ENCODE measurements at places on chromosomes 1 and 21.
A peak's percentile ranks its signal among the peaks of the same experiment; 100 is the strongest.

GRCh38 chr1:30332116-30333094, 391.0 kb downstream of the MATN1 start:
- no peak for DNase-seq

DNA sequence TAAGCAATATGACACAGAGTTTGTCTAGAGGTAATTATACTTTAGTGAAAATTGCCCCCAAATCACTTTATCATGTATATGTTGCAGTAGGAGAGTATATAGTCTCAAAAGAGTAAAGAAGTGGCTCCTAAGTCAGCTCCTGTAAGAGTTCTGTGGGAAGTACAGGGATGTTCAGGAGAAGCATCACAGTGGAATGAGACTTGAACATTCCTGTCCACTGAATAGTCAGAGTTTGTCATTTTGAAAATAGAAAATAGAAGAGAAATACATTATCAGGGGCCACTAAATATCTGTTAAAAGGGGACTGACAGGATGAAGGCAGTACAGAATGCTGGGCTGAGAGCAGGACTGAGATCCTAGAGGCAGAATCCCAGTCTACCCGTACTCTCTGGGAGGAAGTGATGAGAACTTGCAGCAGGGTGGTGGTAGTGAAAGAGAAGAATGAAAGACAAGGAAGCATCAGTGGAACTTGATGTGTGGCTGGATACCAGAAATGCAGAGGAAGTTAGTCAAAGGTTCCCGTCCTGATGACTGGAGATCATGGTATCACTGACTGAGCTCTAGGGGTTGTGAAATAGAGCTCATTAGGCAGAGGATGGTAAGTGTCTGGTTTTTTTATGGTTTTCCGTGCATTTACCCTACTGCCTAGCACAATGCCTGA, 153.4 kb downstream of the FMN2 start:
- DNase-seq, result no peak

DNA sequence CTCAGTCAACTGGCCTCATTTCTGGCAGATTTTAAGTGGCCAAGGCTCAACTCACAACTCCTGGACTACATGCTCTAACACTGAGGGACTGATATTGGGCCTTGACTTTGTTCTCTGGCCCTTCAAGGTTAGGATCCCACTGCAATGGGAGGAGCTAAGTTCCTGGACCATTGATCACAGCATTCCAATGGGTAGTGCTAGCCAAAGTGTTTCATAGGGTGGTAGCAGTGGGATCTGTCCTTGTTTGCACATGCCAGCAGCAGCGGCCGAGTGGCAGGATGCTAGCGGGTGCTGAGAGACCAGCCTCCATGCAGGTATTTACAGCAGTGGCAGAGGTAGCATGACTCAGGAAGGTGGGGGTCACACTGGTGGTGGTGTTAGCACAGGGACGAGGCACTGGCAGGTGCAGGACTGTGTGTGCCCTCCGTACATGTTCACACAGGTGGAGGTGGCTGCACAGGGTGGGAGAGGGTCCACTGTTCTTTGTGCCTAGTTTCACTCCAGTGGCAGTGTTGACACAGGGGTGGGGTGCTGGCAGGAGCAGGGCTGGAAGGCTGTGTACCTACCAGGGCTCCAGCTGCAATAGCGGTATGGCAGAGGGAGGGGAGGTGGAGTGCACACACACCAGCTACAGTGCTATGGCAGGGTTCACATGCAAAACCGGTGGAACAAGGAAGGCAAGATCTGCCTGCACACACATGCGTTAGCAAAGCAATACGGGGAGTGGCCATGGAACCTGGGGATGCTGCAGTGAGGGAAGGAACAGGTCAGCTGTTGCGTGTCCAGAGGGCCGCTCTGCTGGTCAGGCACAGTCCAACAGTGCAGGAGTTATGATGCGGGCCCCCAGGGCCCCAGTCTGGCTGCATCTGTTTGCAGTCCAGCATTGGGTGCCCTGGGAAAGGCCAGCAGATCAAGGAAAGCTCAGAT, 51.7 kb downstream of the COL24A1 start:
- DNase-seq, result no peak

DNA sequence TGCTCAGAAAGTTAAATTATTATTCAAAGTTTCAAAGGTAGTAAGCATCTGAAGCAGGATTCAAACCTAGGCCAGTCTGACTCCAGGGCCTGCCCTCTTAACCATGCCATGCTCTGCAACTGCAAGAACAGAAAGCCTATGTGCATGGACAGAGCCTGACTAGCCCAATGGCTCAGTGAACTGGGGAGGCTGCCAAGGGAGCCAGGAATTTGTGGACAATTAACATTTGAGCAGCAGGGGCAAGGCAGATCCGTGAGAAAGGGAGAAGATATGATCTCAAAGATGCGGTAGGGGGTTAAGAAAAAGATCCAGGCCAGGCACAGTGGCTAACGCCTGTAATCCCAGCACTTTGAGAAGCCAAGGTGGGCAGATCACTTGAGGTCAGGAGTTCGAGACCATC, 6.5 kb upstream of the ATP1A4 start:
- DNase-seq, result no peak

- no peak for DNase-seq
Measured at GRCh38 chr1:186897008-186897407, 68.3 kb downstream of the PLA2G4A start.

DNA sequence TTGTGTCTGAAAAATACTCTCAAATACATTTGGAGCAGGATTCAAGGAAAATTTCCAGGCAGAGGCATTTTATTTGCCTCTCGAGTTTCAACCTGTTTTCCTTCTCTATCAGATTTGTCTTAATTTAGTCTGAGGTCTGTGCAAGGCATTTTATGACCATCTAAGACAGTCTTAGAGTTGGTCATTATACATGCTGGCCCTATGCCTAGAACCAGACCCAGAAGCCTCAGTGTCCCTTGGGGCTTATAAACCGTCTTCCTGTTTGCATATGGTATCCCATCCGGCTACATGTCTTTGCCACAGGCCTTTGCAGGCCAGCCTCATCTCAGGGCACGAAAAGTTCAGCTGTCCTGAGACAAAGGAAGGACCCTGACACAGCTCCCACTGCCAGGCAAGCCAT, 346.1 kb downstream of the SIPA1L2 start:
- no peak for DNase-seq

DNA sequence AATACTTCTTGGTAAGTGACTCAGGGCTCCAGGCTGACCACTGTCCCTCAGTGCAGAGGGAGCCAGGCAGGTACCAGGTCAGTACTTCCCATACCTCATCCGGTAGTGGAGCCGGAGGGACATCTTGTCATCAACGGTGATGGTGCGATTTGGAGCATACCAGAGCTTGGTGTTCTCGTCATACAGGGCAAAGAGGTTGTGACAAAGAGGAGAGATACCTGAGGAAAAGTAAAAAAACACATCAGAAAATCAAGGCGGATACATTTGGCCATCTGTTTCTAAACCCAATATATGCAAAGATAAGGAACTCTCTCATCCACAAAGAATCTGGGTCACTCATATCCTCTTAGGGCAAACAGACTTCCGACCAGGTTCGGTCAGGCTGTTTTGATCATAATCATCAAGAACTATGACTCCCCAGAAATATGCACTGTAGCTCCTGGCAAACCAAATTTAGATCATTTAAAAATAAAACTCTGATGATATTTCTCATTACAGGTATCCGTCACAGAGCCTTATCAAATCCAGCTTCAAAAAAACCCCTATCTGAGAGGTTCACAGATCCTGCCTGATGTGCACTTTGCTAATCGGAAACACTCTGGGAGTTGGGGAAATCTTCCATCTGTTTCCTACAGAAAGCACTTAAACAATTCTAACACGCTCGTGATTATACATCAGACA, 87.3 kb downstream of the JAK1 start:
- no peak for DNase-seq

GRCh38 chr1:1627261-1627828, 4.6 kb upstream of the MMP23B start:
- DNase-seq, result no peak

- no peak for DNase-seq
Measured at GRCh38 chr1:24849672-24850295, 80.3 kb downstream of the RUNX3 start.

- DNase-seq, result no peak
Measured at GRCh38 chr1:3740752-3741151, 11.5 kb upstream of the CCDC27 start.

DNA sequence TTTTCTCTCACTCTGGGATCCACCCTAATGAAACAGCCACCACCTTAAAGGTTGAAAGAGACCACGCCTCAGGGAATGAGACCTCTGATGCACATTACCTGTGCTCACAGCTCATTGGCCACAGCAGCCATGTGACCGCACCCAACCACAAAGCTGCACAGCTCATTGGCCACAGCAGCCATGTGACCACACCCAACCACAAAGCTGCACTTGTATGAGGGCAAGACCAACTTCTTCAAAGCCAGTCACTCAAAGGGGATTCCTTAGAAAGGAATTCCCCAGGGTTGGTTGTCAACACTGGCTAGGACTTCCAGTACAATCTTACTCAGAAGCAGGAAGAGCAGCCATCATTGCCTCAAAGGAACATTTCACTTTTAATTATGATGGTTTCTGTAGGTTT, 43.6 kb upstream of the PDE9A start:
- no peak for DNase-seq

DNA sequence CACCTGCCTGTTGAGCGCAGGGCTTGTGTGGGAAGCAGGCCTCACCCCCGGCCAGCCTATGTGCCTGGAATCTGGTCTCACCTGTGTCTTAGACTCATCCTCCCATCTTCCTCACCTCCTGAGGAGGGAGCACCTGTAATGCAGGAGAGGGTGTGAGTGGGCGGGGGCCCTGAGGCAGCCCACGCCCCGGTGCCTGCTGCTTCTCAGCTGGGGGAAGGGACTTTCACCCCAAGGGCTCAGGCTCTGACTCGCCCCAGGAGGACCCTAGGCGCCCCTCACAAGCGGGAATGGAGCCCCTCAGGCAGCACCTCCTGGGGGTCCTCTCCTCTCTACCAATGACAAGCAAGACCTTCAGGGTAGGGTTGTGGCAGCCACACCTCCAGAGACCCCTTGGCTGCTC, 6.7 kb upstream of the ZNF670 start:
- no peak for DNase-seq

GRCh38 chr1:46580140-46580903, 23.7 kb downstream of the MKNK1 start:
- DNase-seq, result no peak

GRCh38 chr1:93178418-93178817, 1.8 kb downstream of the TMED5 start:
- DNase-seq, result peak; percentile 21

DNA sequence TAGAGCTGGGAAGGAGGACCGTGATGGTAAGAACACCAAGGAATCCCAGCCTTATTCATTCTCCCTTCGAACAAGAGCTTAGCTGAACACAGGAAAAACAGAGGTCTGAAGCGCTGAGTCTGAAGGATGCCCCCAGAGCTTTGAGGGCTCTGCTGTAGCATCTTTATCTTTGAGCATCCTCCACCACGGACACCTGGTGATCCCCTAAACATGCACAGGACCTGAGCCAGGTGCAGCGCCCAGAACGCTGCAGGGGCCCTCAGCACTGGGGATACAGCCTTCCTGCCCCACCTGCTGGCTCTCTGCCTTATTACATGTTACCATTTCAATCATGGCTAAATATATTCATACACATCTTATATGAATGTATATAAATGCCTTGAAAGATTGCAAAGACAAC, 7.7 kb upstream of the GPATCH4 start:
- peak; percentile 66 for DNase-seq

DNA sequence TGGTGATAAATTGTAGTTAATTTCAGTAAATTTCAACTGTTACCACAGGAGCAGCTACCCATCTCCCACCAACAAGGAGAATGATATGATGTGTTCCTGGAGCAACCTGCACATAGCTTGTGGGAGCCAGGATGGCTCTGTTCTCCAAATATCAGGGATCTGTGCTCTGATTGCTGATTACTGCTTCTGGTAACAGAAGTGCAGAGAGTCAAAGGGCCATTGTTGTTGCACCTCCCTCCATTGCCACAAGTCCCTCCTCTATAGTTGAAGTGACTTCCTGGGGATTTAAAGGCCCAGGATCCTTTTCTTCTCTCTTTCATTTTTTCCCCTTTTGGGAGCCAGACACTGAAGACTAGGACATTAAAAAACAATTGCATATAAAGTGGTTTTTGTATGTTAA, 51.6 kb upstream of the HPDL start:
- DNase-seq, result no peak

- DNase-seq, result no peak
Measured at GRCh38 chr1:38431535-38432376, 385.2 kb upstream of the POU3F1 start.

- DNase-seq, result no peak
Measured at GRCh38 chr21:42228709-42229220, 9.8 kb downstream of the ABCG1 start.

- DNase-seq, result peak; percentile 74
Measured at GRCh38 chr1:203084588-203085527, 954 bp downstream of the MYOG start.

DNA sequence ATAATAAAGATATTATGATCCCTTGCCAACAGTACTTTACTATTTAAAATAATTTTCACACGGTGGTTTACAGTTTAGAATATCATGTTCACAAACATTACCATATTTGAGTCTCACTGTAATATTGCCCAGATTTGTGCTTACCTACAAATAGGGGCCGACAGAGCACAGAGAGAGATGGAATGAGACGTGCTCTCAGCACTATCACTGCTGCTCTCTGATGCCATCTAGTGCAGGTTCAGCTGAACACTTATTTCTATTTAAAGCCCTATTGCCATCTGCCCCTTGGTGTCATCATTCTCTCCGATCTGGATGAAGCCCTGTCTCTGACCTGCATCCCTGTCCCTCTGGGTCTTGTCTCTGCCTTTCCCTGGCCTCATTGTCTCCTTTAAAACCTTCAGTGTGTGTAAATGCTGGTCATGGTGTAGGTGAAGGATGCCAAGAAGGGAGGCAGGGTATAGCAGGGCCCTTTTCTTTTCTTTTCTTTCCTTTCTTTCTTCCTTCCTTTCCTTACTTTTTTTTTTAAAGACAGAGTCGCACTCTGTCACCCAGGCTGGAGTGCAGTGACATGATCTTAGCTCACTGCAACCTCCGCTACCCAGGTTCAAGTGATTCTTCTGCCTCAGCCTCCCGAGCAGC, 6.9 kb upstream of the GPATCH4 start:
- DNase-seq, result peak; percentile 78

DNA sequence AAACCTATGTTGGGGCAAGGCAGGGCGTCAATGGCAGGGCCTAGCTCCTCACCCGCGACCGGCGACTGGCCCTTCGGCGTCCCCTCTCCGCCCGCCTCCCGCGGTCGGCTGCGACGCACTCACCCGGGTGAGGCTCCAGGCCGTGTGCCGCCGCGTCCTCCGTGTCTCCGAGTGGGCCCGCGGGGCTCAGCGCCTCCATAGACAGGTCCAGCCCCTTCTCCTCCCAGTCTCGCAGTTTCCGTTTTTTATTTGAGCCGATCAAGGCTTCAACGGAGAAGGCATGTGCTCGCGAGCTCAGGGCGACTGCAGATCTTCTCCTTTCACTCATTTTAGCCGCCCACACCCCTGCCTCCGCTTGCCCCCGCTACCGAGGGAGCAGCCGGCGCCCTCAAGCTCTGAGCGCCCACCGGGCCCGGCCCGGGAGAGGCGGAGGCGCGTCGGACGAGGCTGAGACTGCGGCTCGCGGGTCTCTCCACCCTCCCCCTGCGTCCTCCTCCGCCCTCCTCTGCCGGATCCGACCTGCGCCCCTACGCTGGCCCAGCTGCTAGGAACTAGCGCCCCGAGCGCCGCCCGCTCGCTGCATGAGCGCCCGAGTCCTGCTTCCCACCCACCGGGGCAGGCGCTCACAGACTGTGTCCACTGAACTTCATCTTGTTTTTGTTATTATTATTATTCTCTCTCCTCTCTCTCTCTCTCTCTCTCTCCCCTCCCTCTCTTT, 516 bp downstream of the TBX15 start:
- DNase-seq, result no peak

GRCh38 chr1:157111396-157112165, 12.0 kb upstream of the ETV3L start:
- DNase-seq, result no peak

GRCh38 chr21:14273736-14274538, 58.0 kb downstream of the RBM11 start:
- no peak for DNase-seq

All from HEK293T (cell line).